Activated T-helper 1 cell treated with anti-CD3 and anti-CD28 coated beads, Interleukin-2, amount 50 U/mL, for 16 hours (primary cell): ENCODE measurements at places on chromosomes 13 and 19.

DNA sequence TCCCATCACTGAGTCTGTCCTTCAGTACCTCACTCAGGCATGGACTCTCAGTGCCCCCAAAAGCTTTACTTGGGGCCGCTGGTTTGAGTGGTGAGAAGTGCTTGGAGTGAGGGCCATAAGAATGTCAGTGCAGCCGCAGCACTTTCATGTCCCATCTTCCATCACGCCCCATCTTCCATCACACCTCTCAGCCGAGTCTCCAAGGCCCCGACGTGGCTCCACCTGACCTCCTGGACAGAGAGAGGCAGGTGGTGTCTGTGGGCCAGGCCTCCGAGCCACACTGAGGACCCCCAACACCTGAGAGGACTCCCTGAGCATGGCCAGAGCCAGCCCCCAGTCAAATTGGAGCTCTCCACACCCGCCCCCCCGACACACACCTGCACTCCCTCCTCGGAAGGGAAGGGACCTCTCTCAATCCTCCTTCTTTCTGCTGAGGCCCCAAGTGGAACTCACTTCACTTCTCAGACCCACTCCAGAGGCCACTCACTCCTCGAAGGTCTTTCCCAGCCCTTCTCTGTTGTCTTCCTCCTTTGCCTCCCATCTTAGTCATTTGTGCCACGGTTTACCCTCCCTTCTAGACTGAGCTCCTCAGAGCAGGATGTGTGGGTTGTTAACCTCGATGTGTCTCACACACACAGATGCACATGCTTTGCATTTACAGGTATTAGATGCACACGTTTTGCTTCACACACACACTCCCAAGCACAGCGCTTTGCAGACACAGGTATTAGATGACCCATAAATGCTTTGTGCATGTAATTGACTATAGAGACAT is 65.7 kb upstream of the ATP12A start:
- DNase-seq, result no peak

- DNase-seq, result no peak
These were observed 34.2 kb downstream of the GPR42 start for GRCh38 chr19:35404879-35405622.

- no peak for DNase-seq
These were observed 19.9 kb upstream of the SGCG start for GRCh38 chr13:23160638-23161480.

GRCh38 chr13:25887962-25888655 is 163.7 kb downstream of the SHISA2 start:
- DNase-seq, result no peak

DNA sequence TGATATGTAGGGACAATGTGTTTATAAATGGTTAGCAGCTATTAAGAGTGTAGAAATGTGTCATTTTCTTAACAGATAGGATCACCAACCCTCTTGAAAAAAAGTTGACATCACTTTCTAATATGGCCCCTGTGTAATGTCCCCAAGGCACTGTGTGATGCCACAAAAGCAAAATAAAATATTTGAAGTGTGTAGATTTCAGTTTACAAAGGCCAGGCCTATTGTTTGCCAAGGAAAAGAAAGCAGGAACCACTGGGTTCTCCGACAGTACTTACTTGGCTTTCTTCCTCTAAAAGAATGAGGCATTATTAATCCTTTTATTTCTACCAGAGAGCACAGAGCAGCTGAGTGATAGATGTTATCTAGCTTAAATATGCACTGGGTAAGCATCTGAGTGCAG is 10.5 kb upstream of the GJA3 start:
- DNase-seq, result no peak

DNA sequence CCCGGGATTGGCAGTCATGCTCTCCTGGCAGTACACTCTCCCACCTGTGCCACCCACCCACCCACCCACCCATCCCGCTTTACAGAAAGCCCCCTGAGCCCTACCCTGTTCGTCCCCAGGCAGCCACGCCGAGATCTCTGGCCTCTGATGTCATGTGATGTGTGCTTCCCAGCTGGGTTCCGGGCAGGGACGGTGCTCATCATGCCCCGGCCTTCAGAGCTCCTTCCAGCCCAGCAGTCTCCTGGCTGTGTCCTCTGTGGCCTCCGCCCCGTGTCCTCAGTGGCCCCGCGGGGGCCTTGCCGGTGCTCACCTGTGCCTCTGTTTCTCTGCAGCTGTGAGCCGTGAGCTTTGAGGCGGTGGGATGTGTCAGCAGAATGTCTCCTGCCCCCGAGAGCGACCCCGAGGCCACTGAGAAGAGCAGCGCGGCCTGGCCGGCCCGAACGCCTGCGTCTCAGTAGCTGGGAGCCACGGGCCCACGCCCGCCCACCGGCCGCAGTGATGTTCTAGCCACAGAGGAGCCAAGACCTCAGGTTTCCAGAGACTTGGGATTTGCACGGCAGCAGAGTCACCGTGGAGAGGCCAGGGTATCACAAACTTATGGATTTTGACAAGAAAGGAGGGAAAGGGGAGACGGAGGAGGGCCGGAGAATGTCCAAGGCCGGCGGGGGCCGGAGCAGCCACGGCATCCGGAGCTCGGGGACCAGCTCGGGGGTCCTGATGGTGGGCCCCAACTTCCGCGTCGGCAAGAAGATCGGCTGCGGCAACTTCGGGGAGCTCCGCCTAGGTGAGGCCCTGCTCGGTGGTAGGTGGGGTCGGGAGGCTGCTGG is 28.4 kb downstream of the CSNK1G2 start:
- no peak for DNase-seq

DNA sequence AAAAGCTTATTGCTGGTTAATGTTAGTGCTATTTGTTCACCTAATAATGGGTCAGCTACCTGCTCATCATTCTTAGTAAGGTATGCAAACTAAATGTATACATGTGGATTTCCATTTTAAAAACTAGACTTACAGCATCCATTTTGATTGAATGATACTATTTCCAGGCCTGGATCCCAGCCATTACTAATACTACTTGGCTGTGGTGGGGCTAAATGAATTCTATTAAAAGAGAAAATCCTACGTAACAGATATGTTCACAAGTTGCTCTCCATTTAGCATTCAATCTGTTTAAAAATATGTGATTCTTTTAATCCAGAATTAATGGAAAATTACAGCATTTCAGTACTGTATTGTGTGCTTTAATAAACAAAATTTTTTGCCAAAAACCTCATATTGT is 169.4 kb upstream of the MIR17HG start:
- no peak for DNase-seq

- DNase-seq, result no peak
These were observed 665 bp downstream of the ZNF497 start for GRCh38 chr19:58361900-58362271.

- no peak for DNase-seq
These were observed 20.9 kb downstream of the KLHL26 start for GRCh38 chr19:18657590-18658365.

DNA sequence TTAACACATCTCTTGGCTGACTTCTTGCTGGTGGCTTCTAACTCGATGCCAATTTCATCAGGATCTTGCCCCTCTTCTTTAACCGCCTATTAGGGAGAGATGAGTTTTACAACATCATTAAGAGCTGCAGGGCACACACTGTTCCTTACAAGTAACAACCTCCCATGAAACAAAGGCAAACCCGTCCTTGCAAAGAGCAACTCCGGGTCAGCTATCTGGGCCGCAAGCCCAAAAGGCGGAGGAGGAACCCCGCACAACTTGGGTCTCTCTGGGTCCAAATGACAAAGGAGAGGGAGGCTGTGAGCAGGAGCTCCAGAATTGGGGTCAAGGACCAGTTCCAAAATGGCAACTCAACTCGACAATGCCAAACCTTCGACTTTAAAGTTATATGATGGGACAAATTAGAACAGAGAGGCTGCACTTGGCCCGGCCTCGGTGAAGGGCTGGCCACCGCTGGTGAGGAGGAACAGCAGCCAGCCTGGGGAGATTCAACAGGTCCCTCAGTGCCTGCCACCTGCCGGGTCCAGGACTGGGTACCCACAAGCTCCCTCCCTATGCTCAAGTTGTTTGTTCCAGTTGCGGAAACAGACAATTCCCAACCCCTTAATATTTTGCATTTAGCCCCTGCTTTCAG is 1.1 kb downstream of the SAFB2 start:
- DNase-seq, result no peak
